GF-D8 (cell line): ENCODE measurements at places on chromosomes 4 and X.

DNA sequence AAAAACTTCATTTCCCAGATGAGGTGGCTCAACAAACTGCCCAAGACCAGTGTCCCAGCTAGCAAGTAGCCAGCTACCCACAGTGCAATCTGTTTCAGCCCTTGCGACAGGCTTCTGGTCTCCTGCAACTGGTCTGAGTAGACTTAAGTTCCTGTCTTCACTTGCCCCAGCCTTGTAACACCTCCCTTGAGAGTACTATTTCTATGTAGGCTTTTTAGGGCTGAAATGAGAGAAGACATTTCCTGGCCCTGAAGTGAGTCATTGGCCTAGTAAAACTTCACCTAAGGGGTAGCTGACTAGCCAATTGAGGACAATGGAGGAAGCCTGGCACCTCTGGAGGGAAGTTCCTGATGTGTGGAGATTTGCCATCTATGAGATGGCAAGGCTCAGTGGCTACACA is 80.1 kb upstream of the STIM2 start:
- DNase-seq: peak; percentile 43

DNA sequence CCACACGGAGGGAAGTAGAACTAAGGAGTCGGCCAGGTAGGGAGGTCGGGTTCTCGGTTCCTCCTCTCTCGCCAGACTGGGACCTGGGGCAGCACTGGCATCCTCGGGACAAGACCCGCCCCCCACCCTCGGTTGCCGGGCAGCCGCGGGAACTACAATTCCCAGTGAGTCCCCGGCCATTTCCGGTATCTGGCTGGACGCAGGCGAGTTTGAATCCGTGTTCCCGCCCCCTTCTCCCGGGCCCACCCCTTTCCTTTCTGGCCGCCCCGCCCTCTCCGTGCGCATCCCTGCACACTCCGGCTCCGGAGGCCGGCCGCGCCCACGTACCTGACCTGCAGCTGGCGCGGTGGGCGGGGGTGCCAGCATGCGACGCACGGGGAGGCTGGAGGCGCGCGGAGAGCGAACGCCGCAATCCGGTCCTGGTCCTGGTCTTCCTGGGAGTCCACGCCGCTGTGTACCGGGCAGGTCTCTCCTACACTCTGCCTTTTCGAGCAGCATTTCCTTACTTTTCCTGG is 10.2 kb upstream of the DLG3 start:
- DNase-seq: no peak

DNA sequence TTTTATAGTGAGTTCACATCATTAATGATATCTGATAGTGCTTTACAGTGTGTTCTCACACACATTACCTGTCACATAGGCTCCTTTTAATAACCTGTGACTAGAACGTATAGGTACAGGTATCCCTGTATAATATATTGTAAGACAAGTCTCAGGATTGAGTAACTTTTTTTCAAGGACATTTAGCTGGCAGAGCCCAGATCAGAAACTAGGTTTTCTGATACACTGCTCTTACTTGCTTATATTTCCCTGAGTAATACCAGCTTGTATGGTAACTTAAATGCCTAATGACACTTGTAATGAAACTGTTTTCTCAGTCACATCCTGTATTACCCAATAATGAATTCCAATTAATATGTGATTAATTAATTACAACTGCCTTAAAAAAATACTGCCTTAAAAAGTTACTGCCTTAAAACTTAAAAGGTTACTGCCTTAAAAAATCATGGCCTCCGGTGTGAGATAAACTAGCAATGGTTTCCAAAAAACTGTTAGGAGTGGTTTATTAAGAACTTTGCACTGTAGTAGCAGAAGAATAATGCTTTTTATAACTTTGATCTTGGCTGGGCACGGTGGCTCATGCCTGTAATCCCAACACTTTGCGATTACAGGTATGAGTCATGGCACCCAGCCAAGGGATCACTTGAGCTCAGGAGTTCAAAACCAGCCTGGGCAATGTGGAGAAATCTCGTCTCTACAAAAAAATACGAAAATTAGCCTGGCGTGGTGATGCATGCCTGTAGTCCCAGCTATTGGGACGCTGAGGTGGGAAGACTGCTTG is 11.9 kb downstream of the COPS4 start:
- no peak for DNase-seq

GRCh38 chr4:123585111-123585510 is 188.5 kb downstream of the SPRY1 start:
- no peak for DNase-seq

DNA sequence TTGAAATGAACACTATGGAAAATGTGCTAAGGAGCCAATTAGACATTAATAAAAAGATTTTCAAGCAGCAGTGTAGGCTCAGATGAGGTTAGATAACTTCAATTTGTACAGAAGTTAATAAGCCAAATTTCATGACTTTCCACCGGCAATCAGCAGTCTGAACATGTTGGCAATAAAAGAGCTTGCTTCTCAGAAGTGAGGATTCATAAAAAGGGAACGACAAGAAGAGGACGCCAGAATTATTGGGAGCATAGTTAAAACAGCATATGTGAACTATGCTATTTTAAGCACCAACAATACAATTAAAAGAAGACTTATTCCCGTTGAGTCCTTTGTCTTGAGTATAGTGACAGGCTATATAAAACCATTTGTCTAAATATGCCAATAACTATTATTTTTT is 785.3 kb downstream of the ADGRL3 start:
- no peak for DNase-seq

DNA sequence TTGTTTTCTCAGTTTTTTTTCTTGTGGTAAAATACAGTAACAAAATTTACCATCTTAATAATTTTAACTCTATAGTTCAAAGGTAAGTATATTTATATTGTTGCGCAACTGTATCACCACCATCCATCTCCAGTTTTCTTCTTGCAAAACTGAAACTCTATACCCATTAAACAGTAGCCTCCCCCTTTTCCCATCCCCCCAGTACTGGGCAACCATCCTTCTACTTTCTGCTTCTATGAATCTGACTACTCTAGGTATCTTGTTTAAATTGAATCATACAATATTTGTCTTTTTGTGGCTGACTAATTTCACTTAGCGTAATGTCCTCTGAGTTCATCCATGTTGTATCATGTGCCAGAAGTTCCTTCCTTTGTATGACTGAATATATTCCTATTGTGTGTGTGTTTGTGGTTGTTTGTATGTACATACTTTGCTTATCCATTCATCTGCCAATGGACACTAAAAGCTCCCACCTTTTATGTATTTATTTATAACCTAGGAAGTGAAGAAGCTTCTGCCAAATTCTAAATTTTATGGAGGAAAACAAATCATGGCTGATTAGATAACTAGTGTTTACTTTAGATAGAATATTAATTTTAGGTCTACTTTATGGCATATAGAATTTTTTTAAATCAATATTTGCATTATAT is 10.0 kb downstream of the ABHD18 start:
- DNase-seq: no peak

DNA sequence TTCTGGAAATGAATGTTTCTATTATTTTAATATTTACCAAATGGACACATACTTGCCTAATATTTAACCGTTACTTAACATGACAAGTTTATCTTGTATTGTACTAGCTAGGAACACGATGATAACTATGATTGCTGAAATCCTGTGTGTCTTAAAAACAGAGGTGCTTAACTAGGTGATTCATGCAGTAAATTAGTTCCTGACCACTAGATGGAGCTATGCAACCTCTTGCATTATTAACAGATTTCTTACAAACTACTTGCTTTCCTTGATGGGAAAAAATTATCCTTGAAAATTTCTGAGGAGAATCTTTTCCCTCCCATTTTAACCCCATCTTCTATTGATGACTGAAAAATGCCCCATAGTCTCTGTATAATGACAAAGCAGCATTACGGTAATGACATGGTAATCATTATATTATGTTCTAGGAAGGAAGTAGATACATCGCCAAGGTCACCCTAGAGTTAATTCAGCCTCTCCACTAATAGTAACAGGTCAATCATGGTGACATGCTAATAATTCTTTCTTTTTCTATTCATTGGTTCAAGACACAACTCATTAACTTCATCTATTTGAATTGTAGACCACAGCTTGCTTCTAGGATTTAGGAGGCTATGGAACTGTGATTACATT is 844.2 kb downstream of the RAPGEF2 start:
- DNase-seq: no peak

- no peak for DNase-seq
Observed at GRCh38 chr4:137514406-137515111, 17.7 kb downstream of the PCDH18 start.

- no peak for DNase-seq
Observed at GRCh38 chr4:153152501-153153338, 51.5 kb upstream of the TRIM2 start.

GRCh38 chr4:12538162-12538561 is 946.0 kb downstream of the RAB28 start:
- no peak for DNase-seq

- DNase-seq: no peak
Observed at GRCh38 chrX:12245650-12246645, 107.7 kb downstream of the FRMPD4 start.

DNA sequence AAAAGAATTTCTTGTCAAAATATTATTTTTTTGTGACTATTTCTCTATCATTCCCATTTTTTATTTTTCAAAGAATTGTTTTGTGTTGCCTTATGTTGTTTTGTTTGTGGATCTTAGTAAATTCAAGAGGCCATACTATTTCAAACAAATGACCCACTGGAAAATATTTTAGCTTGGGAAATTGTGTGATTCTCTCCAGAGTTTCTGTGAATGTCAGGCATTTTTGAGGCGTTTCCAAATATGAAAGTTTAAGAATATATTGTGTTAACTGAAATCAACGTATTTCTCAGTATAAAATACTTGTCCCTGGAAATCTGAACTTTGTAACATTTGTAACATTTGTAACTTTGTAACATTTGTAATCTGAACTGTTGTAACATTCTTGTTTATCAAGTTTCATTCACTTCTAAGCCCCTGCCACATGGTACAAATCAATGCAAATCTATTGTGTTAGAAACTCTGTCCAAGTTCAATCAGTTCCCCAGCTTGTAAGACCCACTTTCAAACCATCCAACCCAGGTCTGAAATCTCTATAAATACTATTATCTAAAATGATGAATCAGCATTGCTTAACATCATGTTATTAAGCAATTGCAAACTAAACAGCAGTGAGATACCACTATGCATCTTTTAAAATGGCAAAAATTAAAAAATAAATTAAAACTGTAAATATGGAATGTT is 465.4 kb upstream of the GRID2 start:
- no peak for DNase-seq

GRCh38 chr4:121599049-121599448 is 97.7 kb downstream of the ANXA5 start:
- DNase-seq: no peak

- DNase-seq: no peak
Observed at GRCh38 chr4:6478546-6479220, 6.3 kb upstream of the PPP2R2C start.

DNA sequence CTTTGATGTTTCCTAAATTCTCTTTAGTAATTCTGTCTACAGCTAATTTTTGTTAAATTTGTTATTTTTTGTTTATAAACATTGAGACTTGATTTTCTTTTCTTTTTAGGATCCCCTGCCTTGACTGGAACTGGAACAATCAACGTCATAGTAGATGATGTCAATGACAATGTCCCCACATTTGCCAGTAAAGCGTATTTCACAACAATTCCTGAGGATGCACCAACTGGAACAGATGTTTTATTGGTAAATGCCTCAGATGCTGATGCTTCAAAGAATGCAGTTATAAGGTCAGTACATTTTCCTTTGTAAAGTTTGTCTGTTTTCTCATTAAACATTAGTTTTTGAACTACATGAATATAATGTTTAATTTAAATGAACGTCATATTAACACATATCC is 119.4 kb downstream of the FAT4 start:
- no peak for DNase-seq

GRCh38 chr4:112888622-112889021 is 160.8 kb upstream of the ANK2 start:
- no peak for DNase-seq

- DNase-seq: peak; percentile 80
Observed at GRCh38 chr4:182808673-182809416, 108.3 kb downstream of the DCTD start.

DNA sequence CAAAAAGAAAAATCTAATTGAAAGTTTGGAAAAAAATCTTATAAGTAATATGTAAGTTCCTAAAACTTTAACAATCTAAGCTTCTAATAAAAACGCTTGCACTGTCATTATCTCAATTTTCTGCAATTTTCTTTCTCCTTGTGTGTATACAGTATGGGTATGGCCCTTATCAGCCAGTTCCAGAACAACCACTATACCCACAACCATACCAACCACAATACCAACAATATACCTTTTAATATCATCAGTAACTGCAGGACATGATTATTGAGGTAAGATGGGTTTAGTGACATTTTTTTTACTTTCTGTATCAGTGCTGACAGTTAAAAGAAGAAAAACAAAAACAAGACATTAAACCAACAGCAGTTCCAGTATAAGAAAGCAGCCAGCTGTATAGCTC is 4.9 kb downstream of the STATH start:
- no peak for DNase-seq

GRCh38 chr4:43066415-43066814 is 173.9 kb downstream of the GRXCR1 start:
- DNase-seq: no peak

- DNase-seq: no peak
Observed at GRCh38 chrX:6906608-6907007, 240.9 kb upstream of the STS start.

- no peak for DNase-seq
Observed at GRCh38 chr4:134027931-134028330, 173.7 kb downstream of the PABPC4L start.
